ENCODE measurements at places on chromosomes 3 and 15.

DNA sequence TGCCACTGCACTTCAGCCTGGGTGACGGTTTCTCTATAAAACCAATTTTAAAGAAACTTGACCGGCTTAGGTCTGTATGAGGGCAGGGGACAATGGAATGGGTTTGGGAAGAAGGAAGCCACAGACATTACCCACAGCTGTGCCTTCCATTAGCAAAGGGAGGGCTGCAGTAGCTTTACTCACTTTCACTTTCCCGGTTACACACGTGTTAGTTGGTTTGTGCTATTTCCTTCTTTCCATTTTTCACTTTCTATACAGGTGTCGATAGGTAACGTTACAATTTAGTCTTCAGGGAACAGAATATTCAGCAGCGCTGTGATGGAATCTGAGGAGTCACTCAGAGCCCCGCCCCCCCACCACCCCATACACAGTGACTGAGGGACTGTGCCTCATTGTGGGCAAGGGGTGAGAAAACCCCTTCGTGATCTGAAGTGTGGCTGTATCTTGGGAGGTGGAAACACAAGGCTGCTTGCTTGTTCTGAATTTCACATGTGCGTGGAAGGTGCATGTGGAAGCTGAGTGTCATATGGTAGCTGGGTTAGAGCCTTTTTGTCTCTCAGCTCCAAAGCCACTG lies 44.8 kb upstream of the RPL32 start:
- DNase-seq: no peak

DNA sequence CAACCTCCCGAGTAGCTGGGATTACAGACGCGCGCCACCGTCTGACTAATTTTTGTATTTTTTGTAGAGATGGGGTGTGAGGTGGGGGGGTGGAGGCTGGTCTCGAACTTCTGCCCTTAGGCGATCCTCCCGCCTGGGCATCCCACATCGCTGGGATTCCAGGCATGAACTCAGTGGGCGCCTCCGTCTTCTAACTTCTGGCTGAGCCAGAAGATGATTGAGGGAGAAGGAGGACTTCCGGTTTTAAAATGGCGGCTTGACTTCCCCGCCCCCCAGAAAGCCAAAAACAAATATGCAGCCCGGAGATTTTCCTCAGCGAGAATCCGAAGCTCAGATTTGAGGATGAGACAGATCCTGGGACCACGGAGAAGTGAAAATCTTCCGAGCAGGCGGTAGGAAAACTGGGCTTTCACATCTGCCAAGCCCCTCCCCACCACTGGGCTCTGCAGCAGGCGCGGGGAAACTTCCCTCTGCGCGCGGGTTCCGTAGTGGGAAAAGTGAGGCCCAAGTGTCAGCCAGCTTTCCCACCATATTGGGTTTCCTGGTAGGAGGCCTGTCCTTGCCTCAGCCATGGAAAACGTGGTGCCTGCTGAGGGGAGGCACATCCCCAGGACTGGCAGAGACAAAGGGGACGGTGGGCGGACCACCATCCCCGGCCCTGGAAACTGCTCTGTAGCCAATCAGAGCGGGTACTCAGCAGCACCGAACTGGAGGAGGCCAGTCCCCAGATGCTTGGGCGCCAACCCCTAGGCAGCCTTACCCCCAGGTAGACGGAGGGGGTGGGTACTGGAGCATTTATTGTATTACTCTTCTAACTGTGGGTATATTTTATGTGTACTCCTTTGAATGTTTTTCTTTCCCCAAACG lies 17.3 kb downstream of the CHST14 start:
- no peak for DNase-seq

GRCh38 chr3:161026612-161027510 lies 78.3 kb downstream of the B3GALNT1 start:
- no peak for DNase-seq

DNA sequence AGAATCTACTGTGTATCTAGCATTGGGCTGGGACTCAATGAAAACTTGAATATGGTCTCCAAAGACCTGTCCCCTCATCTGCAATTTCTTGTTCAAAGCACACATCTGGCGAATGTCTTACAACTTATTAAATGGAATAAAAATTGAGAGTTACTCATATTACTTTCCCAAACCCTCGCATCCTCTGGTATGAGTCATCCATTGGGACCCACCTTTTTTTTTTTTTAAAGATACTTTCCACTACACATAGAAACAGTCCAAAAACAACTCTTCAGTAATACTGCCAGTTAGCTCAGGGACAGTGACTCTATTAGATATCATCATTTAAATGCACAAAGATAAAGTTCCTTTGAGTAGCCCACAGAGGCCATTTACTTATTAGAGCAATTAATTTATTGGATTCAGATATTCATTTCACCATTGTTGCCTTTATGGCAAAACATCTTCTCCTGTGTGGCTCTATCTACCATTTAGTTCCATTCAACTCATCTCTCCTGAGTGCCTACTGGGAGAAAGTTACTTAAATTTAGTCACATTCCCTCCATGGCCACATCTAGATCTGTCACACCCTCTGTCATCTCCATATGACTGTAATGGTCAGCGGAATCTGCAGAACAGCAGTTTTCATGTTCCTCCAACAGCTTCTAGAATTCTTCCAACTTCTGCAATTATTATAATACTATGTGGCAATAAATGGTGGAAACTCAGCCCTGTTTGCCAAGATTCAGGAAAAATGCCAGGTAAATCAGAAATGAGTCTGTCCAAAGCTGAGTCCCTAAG lies 77.9 kb upstream of the ARHGEF3 start:
- no peak for DNase-seq

- DNase-seq: no peak
Measured at GRCh38 chr3:184145111-184145524, 10.0 kb downstream of the EIF2B5 start.

- DNase-seq: no peak
Measured at GRCh38 chr3:188446766-188447165, 292.8 kb downstream of the LPP start.

DNA sequence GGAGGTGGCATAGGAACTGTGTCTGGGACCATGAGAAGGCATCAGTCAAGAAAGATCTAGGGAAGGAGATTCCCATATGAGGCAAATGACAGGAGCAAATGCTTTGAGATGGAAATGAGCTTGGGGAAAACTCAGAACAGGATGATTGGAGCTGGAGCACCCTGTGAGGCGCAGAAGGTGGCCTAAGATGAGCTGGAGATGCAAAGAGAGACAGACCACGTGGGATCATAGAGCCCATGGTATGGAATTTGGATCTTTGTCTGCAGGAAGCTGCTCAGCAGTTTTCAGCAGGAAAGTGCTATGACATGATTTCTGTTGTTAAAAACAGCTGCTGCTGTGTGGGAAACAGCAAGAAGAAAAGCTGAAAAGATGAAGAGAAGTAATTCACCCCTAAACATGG lies 310.6 kb downstream of the MAGI1 start:
- DNase-seq: no peak

DNA sequence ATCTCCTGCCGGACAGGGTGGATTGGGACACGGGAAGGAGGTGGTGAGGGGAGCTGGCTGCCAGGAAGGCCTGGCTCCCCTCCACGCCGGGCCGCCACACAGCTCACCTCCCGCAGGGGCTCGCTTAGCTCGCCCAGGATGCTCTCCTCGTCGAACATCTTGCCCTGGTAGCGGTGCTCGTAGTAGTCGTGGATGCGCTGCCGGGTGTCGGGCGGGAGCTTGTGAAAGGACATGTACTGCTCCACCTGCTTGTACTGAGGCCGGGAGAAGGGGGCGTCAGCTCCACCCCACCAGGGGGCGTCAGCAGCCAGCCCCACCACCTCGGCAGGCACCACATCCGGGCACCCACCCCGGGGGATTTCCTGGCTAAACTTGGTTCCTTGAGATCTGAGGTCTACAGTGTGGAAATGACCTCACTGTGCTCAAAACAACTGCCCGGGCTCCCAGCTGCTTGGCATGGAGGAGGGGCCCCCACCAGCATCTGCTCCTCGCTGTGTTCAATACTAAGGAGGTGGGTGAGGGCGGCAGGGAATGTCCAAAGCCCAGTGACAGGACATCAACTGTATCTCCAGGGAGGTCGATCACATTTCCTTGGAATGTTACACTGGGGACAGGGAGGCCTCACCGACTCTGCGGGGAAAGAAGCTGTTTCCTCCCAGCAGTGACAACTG lies 43.4 kb downstream of the HCN4 start:
- DNase-seq: no peak

DNA sequence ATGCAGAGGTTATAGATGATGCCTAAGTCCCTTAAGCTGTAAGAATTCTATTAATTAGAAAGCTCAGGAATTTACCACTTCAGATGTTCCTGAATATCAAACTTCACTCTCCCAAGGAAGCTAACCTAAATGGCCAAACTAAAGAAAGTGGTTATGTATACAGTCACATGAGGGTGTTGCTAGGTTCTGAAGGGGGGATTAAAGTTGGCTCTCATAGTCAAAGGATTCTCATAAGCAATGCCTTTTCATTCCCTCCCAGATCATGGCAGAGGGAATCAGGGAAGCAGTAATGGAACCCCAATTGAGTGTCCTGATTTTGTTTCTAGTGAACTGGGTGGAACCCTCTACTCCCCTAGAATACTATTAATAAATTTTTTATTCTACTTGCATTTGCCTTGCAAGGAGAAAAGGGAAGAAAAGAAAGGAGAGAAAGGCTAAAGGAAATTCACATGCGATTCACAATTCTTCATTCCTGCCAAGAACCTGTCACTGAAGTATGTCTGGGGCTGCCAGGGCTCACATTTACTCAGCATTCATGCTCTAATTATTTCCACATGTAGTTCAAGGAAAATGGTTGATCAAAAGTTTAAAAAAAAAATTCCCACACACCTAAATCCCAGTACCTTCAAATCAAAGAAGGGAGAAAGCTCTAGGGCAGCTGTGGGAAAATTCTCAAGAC lies 25.1 kb downstream of the FSTL1 start:
- no peak for DNase-seq

- no peak for DNase-seq
Measured at GRCh38 chr15:25545017-25545416, 106.2 kb upstream of the UBE3A start.

- DNase-seq: no peak
Measured at GRCh38 chr3:149765762-149766334, 13.6 kb upstream of the COMMD2 start.

GRCh38 chr15:92167451-92167850 lies 226.2 kb upstream of the ST8SIA2 start:
- no peak for DNase-seq

GRCh38 chr15:51286816-51287215 lies 51.6 kb downstream of the CYP19A1 start:
- DNase-seq: no peak

DNA sequence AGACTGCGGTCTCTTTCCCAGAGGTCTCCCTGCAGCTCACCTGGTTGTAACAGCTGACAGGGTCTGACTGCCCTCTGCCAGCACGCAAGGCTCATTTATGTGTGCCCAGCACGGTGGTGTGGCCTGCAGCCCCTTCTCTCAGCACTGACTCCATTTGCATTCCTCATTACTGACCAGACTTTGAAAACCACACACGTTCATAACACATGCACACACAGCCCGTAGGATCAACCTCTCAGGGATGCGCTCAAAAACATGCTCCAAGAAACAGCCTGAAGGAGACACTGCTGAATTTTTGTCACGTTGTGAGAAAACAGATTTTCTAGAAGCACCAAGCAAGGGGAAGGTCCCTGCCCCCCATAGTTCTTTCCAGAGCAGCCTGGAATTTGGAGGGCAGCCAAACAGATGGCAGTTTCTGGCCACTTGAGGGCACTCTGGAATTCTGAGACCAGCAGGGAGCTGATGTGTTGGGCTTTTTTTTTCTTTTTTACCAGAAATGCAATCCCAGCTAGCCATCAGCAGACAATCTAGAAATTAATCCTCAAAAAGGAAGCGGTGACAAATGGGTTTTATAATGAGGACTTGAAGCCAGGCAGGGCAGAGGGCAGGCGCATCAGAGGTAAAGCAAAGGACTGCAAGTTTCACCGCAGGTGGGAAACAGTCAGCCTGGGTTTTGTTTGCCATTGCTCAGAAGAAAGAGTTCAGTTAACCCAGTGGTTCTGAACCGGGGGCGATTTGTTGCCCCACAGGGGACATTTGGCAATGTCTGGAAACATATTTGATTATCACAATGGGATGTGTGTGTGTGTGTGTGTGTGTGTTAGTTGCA lies 170.5 kb upstream of the PROK2 start:
- peak; percentile 13 for DNase-seq

DNA sequence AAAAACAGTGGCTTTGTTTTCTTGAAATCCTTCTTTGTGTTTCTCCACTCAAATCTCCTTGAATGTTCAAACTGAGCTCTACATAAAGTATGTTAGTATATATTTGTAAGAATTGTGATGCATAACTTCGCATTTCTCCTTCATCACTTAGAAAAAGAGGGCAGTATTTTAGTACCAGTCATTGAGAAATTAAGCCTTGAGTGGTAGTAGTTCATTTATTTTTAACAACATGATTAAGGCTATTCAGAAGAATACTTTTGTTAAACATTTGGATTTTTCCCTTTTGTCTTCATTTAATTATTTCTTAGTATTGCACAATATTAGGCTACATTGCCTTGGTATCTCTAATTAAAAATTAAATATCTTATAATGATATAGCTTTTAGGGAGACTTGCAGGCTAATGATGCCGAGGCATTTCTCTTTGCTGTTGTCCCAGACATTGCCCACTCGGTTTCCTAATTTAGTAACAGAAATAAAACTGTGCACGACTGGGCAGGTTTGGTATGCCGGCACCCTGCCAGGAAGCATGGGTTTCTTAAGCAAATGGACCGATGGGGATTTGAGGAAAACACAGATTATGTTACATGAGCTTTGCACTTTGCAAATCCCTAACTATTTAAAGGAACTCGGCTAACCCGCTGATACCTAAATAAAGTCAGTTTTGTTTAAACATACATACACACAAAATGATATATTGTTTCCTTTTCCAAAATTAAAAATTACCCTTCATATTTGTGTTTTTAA lies 54.7 kb downstream of the LRRC28 start:
- DNase-seq: no peak

- DNase-seq: no peak
Measured at GRCh38 chr15:41291065-41291631, 41.2 kb downstream of the OIP5 start.

- no peak for DNase-seq
Measured at GRCh38 chr3:56339671-56340070, 128.6 kb downstream of the ERC2 start.

GRCh38 chr3:135878501-135878900 lies 87.0 kb upstream of the PPP2R3A start:
- DNase-seq: no peak

GRCh38 chr15:78104119-78104479 lies 11.7 kb downstream of the SH2D7 start:
- DNase-seq: no peak

DNA sequence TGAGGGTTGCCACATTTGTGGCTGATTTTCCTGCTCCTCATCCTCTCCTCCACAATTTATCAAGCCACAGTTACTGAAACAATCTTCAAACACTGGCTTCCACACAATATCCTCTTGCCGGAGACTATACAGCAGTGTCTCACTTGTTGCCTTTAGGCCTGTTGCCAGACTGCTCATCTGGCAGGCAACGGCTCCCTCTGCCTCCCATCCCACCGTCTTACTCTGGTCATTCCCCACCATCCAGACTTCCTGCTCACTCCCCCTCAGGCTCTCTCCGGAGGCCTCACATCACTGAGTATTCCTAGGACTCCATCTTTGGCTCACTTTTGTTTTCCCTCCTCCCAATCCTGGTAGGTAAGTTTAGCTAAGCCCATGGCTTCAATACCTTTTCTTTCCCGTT lies 301.9 kb downstream of the IL20RB start:
- DNase-seq: no peak

- DNase-seq: no peak
Measured at GRCh38 chr3:12558706-12559105, 1.8 kb downstream of the MKRN2 start.

Data from Panc1 (cell line).